ENCODE measurements at places on chromosomes 7 and 10. TPM values are rescaled to one million over a fixed set of nuclear protein-coding genes. Genes with fewer than 3 reads are reported as not detected.

Gene ADAM22
- 1.5 TPM for polyA plus RNA-seq

Gene GIMAP2
- polyA plus RNA-seq: 142 TPM

Gene DGKB
- polyA plus RNA-seq: not detected

Gene SNX10
- 30.8 TPM for polyA plus RNA-seq

Gene CAMK2B
- polyA plus RNA-seq: not detected

Gene SPAM1
- not detected for polyA plus RNA-seq

Gene GBX1
- not detected for polyA plus RNA-seq

Gene THSD7A
- not detected for polyA plus RNA-seq

Gene ZCCHC24
- 0.94 TPM for polyA plus RNA-seq

Gene BTAF1
- polyA plus RNA-seq: 7.6 TPM

Gene CCDC146
- polyA plus RNA-seq: 1.4 TPM

Gene OR2A5
- not detected for polyA plus RNA-seq

Gene UBTD1
- 1.8 TPM for polyA plus RNA-seq

Gene SFMBT2
- polyA plus RNA-seq: 1.6 TPM

Gene FAM241B
- 18.0 TPM for polyA plus RNA-seq

Gene ATOH7
- polyA plus RNA-seq: not detected

Gene UNCX
- polyA plus RNA-seq: not detected

Gene TFPI2
- not detected for polyA plus RNA-seq

Gene FOXI2
- not detected for polyA plus RNA-seq

Gene ANXA8
- not detected for polyA plus RNA-seq

Data from CD4-positive, CD25-positive, alpha-beta regulatory T cell (primary cell).